Esophagus mucosa (tissue), 1 donor: ENCODE measurements at places on chromosomes 1 and 21.

DNA sequence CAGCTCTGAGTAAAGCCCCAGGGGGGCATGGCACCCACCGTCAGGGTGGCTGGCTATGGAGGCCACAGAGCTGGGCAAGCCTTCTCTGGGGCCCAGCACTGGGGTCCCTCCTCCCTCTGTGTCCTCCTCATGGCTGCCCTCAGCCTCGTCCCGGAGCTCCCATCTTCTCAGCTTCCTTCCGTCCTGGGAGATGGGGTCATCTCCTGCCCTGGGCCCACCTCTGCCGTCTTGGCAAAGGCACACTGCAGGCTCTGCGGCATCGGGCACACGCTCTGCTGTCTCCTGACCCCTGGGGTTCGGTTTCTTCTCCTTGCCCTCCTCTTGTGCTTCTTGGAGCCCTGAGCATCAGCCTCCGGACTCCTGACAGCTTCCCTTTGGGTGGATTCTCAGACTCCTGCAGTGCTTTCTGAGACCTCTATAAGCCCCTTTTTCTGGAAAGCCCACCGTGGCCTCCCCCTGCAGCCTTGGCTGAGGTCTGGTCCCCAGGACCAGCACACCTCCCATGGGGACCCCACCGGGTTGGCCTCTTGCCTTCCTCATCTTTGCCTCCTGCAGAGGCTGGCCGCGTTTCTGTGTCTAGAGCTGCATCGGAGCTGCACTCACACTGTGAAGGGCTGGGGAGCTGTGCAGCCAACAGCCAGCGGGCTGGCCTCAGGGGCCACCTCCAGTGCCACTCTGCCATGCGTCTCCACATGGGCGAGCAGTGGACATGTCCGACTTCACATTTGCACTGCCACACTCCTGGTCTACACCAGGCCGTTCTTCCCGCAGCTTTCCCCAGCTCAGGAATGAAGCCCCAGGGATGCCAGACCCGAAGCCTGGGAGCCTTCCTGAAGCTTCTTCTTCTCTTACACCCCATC is 11.6 kb downstream of the UMODL1 start:
- ATAC-seq = no peak

- ATAC-seq = no peak
These were observed 212.7 kb upstream of the SAMSN1 start for GRCh38 chr21:14758849-14759248.

GRCh38 chr1:21946836-21947587 is 9.9 kb upstream of the HSPG2 start:
- ATAC-seq = no peak

DNA sequence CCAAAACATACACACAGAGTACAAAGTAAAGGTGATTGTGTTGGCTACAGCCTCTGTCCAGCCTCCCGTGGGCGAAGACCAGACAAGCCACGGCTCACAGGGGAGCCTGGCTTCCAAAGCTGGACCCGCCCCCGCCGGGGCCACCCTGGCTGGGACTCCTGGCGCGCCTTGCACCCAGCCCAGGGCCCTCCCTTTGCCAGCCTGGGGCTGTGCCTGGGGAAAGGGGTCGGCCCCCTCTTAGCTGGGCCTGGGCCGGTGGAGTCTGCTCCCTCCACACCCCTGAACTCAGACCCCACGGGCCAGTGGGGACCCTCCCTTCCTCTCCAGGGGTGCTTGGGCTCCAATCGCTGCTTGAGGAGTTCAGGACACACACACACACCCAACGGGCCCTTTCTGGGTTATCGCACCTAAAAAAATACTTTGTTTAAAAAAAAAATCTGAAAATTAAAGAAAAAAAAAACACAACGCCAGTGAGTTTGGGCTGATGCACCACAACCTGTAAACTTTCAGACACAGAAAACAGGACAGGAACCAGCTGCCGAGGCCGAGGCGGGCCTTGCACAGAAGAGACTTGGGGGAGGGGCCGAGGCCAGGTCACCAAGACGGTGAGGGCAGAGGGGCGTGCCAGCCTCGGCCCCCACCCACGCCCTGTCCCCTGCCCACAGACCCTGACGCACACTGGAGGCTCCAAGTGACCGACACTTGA is 56.3 kb downstream of the KCNAB2 start:
- ATAC-seq = no peak

GRCh38 chr1:212562771-212563170 is 45.8 kb upstream of the ATF3 start:
- ATAC-seq = no peak

- ATAC-seq = peak; percentile 13
These were observed 18.2 kb downstream of the ADAR start for GRCh38 chr1:154589780-154590179.

GRCh38 chr1:218931324-218931723 is 242.4 kb upstream of the LYPLAL1 start:
- no peak for ATAC-seq

DNA sequence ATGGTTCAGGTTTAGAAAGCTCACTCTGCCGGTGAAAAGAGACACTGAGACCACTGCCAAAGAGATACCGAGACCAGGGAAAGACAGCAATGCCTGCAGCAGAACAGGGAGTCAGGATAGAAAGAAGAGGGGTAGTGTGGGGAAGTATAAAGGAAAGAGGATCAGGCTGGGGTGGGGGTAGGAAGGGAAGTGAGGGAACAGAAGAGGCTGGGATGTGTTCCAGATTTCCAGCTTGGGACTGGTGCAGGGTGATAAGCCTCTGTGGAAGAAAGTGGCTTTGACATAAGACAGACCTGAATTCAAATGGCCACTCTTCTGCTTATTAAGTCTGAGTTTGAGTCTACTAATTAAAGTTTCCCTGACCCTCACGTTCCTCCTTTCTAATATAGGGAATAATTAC is 105.9 kb downstream of the PIK3R3 start:
- no peak for ATAC-seq

GRCh38 chr1:208511242-208511860 is 267.2 kb upstream of the PLXNA2 start:
- no peak for ATAC-seq

DNA sequence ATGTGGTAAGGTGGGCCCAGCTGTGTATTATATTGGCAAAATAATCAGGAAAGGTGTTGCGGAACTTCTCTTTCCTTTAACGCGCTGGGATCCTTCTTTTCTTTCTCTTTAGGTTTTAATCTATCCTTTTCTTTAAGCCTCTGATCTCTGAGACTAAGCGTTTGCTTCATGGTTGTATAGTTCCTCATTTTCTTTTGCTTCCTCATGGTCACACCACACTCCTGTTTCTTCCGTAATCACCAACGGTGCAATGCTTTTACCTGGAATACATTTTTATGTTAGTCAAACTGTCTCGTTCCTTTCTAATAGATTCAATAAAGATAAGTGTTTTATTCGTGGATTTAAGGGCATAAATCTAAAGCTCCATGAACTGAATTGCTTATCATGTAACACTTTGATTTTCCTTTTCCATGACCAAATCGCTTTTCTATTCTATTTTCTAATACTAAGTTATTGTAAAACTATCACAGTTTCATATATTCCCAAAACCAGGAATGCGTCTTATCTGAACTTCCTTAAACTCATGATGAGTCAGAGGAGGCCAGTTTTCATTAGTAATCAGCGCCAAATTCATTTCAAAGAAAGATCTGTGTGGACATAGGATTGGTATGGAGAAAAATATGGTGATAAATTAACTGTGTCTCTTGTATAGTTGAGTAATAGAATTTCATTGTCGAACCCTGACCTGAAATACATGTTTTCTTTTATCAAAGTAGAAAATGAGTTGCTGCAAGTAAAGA is 12.2 kb downstream of the SDCCAG8 start:
- peak; percentile 49 for ATAC-seq

DNA sequence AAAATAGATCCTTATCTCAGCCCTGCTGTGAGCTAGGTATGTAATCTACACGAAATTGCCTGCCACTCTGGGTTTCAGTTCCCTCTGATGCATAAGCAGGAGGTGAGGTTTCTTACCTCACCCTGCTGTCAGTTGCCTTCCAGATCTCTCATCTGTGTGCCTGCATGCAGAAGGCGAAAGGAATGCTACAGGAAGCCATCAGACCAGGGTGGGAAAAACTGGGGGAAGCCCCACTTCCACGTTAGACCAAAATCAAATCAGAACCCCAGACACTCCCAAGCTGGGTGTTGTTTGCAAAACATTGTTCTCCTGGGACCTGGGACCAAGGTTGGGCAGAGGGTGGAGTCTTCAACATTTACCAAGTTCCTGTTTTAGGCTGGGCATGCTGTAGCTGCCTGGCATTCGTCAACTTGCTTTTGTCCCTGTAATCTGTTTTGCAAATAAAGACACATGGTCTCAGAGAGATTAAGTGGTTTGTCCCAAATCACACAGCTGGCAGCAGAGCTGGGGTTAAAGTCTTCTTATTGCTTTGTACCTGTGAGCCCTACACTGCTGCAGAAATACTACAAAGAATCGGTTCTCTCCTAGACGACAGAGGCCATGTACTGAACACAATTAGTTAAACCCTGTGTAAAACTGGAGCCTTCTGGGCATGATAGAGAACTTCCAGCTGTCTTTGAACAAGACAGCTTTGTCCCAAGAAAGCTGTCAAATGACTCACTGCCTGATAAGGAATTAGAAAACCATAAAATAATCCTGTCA is 389.7 kb upstream of the RUNX1 start:
- peak; percentile 92 for ATAC-seq

DNA sequence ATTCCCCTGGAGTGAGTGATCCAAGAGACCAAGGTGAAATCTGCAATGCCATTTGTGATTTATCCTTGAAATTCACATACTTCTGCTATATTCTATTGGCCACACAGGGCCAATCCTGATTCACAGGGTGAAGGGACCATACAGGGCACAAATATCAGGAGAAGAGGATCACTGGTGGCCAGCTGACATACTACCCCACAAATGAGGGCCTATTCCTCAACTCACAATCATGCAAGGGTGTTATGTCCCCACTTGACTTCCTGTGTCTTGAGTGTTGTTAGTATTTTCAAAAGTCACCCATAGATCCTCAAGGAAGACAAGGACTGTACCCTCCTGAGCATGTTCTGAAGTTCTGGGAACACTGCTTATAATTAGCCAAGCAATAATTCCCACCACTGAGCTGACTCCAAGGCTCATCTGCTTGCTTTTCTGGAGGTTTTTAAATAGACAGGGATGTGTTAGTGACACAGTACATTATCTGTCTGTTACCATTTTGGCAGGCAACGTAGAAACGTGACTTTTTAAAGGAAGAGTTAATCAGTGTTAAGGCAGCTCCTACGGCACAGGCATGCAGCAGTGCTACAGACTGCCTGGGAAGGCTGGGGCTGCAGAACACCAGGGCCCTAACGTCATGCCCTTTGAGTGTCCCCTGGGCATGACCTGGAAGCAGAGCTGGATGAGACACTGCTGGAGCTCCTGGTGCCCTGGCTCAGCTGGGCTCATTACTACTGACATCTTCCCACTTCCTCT is 137.4 kb downstream of the FAM78B start:
- no peak for ATAC-seq

- ATAC-seq = peak; percentile 63
These were observed 62.8 kb downstream of the MAGI3 start for GRCh38 chr1:113452921-113453770.

DNA sequence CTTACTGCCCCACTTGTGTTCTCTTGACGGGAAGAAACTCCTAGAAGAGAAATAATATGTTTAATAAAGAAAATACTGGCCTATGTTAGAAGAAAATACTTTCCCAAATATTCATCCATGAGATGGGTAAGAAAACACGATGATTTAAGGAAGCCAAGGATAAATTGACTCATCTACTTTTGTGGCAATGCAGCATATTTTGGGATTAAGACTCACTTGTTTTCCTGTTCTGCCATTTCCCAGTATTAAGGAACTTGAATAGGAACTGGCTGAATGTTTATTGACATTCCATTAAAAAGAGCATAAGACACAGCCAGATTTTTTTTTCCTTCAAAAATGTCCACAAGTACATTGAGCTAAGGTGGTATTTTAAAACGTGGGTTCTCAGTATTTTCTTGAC is 10.9 kb upstream of the ADAMTS5 start:
- ATAC-seq = no peak

GRCh38 chr1:53967409-53968124 is 21.4 kb downstream of the LRRC42 start:
- ATAC-seq = no peak

DNA sequence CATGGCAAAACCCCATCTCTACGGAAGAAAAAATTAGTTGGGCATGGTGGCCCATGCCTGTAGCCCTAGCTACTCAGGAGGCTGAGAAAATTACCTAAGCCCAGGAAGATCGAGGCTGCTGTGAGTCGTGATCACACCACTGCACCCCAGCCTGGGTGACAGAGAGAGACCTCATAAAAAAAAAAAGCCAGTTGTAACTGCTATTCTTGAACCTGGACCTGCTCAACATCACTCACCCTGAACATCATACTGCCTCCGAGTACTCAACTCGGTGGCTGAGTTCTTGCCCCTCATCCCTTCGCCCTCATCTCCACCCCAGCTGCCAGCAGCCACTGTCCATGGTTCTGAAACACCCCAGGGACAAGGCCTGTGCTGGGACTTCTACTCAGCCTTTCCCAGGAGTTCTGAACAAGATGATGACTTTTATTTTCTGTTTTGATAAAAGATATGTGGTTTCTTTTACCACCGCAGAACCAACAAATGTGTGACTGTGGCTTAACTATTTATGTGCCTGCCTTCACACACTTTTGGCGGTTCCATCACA is 5.4 kb upstream of the DISP3 start:
- no peak for ATAC-seq

DNA sequence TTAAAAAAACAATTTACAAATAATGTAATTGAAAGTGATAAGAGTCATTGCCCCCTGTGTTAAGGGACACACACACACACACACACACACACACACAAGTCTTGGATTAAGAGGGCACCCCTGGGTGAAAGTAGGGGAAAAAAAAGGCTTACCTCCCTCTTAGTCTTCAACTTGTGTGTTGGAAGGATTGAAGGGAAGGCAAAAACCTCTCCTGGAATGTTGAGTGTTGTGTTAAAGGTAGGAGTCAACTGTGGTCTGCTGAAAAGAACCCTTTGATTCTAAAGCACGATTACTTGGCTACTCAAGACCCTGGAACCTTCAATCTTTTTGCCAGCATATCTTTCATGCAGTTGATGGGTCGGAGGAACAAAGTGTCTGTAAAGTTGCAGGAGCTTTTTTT is 6.4 kb downstream of the PBX1 start:
- ATAC-seq = no peak

DNA sequence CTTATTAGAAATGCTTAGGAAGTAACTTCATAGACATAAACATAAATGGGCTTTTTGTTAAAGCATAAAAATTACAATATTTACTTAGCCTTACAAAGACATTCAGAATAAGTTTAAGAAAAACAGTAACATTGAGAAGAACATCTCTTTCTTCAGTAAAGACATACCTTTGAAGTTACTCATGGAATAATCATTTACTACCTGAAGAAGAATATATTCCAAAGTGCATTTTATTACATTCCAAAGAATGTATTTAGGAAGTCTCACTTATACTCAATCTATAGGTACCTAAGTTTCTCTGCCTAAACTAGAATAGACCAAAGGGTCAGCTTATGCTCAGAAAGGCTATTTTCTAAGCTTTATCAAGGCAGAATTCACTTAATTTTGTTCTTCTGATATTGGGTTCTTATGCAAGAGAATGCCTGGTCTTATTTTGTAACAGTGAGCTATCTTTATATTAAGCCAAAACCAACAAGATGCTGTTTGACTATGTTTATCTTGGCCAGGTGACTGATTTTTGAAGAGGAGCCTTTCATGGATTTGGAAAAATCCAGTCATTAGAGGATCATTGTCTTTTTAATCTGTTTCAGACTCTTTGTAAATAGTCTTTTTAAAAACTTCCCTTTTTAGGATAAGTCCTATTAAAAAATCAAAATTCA is 110.1 kb downstream of the OLFML2B start:
- no peak for ATAC-seq

GRCh38 chr1:86756062-86756406 is 51.7 kb downstream of the SH3GLB1 start:
- ATAC-seq = no peak

GRCh38 chr1:69252696-69253095 is 315.0 kb upstream of the LRRC7 start:
- ATAC-seq = no peak
